Vagina (tissue), 2 donors: ENCODE measurements at places on chromosomes 6 and 20. TPM values are rescaled to one million over a fixed set of nuclear protein-coding genes. Genes with fewer than 3 reads are reported as not detected.

IMPG1 gene
- total RNA-seq = not detected

- no peaks in the 10 kb centered on the region for H3K27me3 ChIP-seq
- H3K4me1 ChIP-seq = peaks cover 9% of the 10 kb centered on the region
- peak overlapping the region; percentile 89 for H3K4me3 ChIP-seq
- no peak for DNase-seq
- H3K27ac ChIP-seq = peak overlapping the region; percentile 98
Measured at GRCh38 chr20:2523919-2524708, 12.3 kb upstream of the TMC2 start.

- no peak for DNase-seq
- no peaks in the 10 kb centered on the region for H3K36me3 ChIP-seq
- H3K4me3 ChIP-seq = no peak overlapping the region
- no peaks in the 10 kb centered on the region for H3K4me1 ChIP-seq
- no peak overlapping the region for H3K27ac ChIP-seq
Measured at GRCh38 chr20:55253781-55254180, 751.5 kb downstream of the CBLN4 start.

DNA sequence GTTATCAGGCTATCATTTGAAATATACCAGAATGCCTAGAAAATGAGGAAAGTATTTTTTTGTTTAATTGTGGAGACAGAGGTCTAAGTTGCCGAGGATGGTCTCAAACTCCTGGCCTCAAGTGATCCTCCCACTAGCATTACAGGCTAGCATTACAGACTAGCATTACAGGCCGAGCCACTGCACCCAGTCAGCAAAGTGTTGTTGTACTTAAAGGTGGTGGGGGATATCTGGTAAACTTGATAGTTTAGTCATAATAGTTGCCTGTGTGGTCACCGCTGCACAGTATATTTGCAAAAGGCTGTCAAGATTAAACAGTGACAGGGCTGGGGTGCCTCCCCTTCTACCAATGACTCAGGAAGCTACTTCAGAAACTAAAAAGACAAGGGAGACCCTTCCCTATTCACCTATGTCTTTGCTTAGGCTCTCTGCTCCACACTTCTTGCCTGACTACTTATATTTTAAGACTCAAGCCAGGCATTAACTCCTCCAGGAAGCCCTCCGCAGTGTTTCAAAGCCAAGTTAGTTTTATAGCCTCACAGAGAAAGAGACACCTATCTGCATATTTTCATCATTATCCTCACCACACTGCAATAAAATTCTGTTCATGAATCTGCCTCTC lies 3.1 kb upstream of the AKIRIN2 start:
- no peak overlapping the region for H3K4me3 ChIP-seq
- H3K4me1 ChIP-seq = peaks cover 8% of the 10 kb centered on the region
- H3K27me3 ChIP-seq = no peaks in the 10 kb centered on the region
- no peak overlapping the region for H3K27ac ChIP-seq
- H3K36me3 ChIP-seq = no peaks in the 10 kb centered on the region

- no peak for DNase-seq
- H3K4me1 ChIP-seq = no peaks in the 10 kb centered on the region
- no peak overlapping the region for H3K4me3 ChIP-seq
- no peaks in the 10 kb centered on the region for H3K36me3 ChIP-seq
- H3K27me3 ChIP-seq = no peaks in the 10 kb centered on the region
- no peak overlapping the region for H3K27ac ChIP-seq
Measured at GRCh38 chr20:32941155-32941885, 62.9 kb downstream of the SUN5 start.

DNA sequence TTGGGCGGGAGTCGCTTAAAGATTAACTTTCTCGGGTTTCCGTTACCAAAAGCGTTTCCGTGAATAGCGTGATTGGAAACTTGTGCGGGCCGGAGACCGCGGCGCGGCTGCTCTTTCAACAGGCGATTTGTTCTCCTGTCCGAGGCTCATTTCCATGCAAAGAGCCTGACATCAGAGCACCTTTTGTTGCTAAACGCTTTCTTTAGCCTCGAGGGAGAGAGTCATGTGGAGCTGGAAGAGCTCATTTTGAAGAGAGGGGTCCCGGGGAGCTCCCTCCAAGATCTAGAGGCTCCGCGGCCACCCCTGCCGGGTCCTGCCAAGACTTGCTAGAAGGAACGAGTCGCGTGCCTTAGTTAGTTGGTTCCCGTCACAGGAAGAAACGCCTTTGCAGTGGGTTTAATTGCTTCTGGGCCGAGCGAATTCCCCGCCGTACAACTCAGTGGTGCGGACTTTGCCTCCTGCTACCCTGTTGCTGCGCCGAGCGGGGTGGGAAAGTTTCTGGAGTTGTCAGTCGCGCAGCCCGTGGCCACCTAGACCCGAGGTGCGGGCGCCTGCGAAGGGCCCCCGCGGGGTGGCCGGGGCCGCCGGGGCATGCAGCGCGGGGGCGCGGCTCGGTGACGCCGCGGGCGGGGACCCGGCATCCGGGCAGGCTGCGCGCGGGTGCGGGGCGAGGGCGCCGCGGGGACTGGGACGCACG lies at the start of gene SASH1:
Gene SASH1 (plus strand): TSS at position 489 of the 697 bp plus-strand sequence. CDS start 230 bp downstream, outside the sequence.
- H3K4me1 ChIP-seq = peaks cover 25% of the 10 kb centered on the region
- DNase-seq = no peak
- peak within 1 kb of the TSS; percentile 96 for H3K4me3 ChIP-seq
- no peaks in the 10 kb centered on the region for H3K27me3 ChIP-seq
